Endothelial cell (in vitro differentiated cells): ENCODE measurements at places on chromosomes 12 and 14. TPM values are rescaled to one million over a fixed set of nuclear protein-coding genes. Genes with fewer than 3 reads are reported as not detected.

DNA sequence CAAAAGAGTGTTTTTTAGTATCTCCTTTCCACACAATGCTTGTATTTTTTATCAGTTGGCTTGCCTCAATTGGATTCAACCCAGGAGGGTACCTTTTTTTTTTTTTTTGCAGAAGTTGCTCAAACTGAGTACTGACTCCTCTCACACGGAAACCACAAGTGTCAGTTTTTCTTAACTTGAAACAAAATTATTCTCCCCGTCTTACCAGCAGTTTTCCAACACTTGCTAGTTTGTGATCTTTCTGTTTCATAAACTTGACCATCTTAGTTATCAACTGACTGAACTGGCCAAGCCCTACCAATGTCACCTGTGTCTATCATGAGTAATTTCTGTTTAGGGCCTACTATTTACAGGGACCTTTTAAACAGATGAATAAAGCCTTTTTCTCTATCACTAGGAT lies 34.1 kb upstream of the ITPR2 start:
- H3K4me3 ChIP-seq: no peak overlapping the region
- DNase-seq: no peak
- H3K36me3 ChIP-seq: no peaks in the 10 kb centered on the region
- peaks cover 17% of the 10 kb centered on the region for H3K4me1 ChIP-seq
- no peak overlapping the region for H3K27ac ChIP-seq
- H3K27me3 ChIP-seq: peaks cover 2% of the 10 kb centered on the region

The PPP4R4 gene
- total RNA-seq: 0.18 TPM

DNA sequence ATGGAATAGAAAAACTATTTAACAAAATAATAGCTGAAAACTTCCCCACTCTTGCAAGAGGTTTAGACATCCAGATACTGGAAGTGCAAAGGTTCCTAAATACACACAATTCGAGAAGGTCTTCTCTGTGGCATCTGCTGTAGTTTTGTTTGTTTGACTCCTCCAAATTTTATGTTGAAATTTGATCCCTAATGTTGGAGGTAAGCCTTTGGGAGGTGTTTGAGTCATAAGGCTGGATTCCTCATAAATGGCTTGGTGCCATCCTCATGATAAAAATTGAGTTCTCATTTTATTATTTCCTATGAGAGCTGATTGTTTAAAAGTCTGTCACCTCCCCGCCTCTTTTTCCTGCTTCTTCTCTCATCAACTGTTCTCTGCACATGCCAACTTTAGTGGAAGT lies 182.7 kb downstream of the MYRFL start:
- no peak for DNase-seq
- H3K36me3 ChIP-seq: peaks cover 13% of the 10 kb centered on the region
- peaks cover 5% of the 10 kb centered on the region for H3K4me1 ChIP-seq
- peaks cover 4% of the 10 kb centered on the region for H3K27me3 ChIP-seq

- peaks cover 40% of the 10 kb centered on the region for H3K36me3 ChIP-seq
- peak overlapping the region; percentile 29 for H3K4me3 ChIP-seq
- DNase-seq: no peak
- H3K4me1 ChIP-seq: peaks cover 7% of the 10 kb centered on the region
Observed at GRCh38 chr12:2924019-2924418, 33.3 kb downstream of the TULP3 start.

- no peak overlapping the region for H3K27ac ChIP-seq
- H3K4me3 ChIP-seq: no peak overlapping the region
- DNase-seq: no peak
- peaks cover 6% of the 10 kb centered on the region for H3K4me1 ChIP-seq
Observed at GRCh38 chr12:12689647-12690300, 6.2 kb downstream of the GPR19 start.

- peaks cover 2% of the 10 kb centered on the region for H3K4me1 ChIP-seq
- no peak for DNase-seq
- no peaks in the 10 kb centered on the region for H3K36me3 ChIP-seq
Observed at GRCh38 chr12:2110127-2110526, 57.3 kb downstream of the CACNA1C start.

GRCh38 chr14:94343238-94344005 lies 20.3 kb upstream of the SERPINA6 start:
- H3K27ac ChIP-seq: no peak overlapping the region
- DNase-seq: no peak
- no peaks in the 10 kb centered on the region for H3K4me1 ChIP-seq
- H3K27me3 ChIP-seq: no peaks in the 10 kb centered on the region
- no peak overlapping the region for H3K4me3 ChIP-seq
- H3K36me3 ChIP-seq: no peaks in the 10 kb centered on the region

GRCh38 chr14:57812741-57813140 lies 53.2 kb downstream of the SLC35F4 start:
- H3K36me3 ChIP-seq: no peaks in the 10 kb centered on the region
- H3K4me3 ChIP-seq: no peak overlapping the region
- H3K27me3 ChIP-seq: no peaks in the 10 kb centered on the region
- DNase-seq: no peak
- no peaks in the 10 kb centered on the region for H3K4me1 ChIP-seq

DNA sequence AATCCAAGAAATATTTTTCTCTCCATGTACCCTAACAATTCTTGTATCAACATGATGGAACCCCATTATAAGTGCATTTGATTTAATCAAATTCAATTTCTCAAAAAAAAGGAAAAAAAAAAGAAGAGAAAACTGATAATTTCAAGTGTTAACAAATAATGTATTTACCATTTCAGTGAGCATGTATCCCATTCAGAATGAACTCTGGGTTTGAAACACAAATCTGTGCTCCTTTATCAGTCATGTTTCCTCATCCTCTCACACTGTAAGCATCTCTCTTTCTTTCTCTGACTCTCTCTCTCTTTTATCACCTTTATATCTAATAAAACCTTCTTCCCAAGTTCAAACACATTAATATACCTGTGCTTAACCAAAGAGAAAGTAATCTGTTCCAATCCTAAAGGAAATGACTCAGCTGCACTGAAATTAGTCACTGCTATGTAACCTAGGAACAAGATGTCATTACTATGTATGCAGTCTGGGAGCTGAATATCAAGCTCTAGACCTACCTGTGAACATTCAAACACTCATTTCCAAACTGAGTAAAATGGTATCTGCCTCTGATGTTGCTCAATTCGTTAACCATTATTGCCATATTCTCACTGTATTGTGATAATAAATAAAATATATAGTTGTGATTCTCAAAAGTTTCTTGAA lies 135.0 kb upstream of the LRIG3 start:
- no peaks in the 10 kb centered on the region for H3K36me3 ChIP-seq
- peaks cover 11% of the 10 kb centered on the region for H3K4me1 ChIP-seq
- no peak for DNase-seq
- H3K27ac ChIP-seq: no peak overlapping the region
- peaks cover under 1% of the 10 kb centered on the region for H3K27me3 ChIP-seq

DNA sequence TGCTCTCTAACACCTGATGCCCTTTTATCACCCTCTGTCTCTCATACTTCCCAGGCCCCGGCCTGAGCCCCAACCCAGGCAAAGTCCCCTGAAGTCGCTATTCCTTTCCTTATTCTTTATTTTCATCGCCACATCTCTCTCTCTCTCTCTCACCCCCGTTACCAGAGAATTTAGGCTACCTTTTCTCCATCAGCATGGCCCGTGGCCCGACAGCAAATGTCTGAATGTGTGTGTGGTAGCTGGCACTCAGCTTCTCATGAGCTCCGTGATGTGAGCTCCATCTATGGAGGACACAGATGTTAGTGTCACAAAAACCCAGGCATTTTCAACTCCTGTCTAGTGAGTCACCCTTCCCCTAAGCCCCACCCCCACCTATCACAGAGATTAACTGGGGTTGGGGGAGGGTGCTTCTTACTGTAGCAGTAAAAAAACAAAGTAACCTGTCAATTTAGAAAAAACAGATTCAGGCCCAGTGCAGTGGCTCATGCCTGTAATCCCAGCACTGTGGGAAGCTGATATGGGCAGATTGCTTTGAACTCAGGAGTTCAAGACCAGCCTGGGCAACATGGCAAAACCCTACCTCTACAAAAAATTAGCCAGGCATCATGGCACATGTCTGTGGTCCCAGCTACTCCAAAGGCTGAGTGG lies 53.8 kb downstream of the VCPKMT start:
- peak overlapping the region; percentile 89 for H3K27ac ChIP-seq
- H3K36me3 ChIP-seq: peaks cover 3% of the 10 kb centered on the region
- H3K4me1 ChIP-seq: peaks cover 37% of the 10 kb centered on the region
- H3K4me3 ChIP-seq: peak overlapping the region; percentile 47

DNA sequence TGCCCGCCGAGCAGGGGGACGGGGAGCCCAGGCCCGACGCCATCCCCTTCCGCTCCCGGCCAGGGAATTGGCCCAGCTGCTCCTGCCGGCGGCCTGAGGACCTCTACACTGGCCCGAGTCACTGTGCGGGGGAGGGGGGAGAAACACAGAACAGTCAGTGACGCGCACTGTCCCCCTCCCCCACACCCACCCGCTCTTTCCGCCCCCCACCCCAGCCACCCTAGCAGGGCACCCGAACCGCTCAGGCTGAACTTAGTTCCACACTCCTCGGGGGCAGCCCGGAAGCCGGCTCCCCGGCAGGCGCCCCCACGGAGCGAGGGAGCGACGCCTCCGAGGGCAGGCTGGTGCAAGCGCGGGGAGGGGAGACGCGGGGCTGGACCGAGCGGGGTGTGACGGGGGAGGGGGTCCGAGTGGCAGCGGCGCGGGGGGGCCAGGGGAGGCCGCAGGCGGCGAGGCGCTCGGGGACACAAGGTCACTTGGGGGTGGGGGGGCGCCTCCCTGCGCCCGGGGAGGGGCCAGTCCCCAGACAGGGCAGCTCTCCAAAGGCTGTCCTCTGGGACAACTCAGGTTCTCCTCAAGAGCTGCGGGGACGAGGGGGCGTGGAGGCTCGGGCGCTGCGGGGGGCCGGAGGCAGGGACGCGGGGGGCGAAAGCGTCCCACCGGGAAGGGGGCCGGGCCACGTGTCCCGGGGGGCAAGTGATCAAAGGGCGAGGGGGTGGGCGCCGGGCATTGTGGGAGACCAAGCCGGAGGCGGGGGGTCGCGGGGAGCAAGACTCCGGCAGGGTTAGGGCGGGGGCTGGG lies 648 bp downstream of the CHD4 start:
- H3K36me3 ChIP-seq: peaks cover 29% of the 10 kb centered on the region
- H3K4me1 ChIP-seq: peaks cover 26% of the 10 kb centered on the region
- peak overlapping the region; percentile 95 for H3K4me3 ChIP-seq
- peaks cover 10% of the 10 kb centered on the region for H3K27me3 ChIP-seq
- H3K27ac ChIP-seq: no peak overlapping the region
- DNase-seq: peak; percentile 72

GRCh38 chr12:75938189-75938588 lies 93.4 kb downstream of the PHLDA1 start:
- H3K27me3 ChIP-seq: peaks cover 6% of the 10 kb centered on the region
- H3K4me3 ChIP-seq: no peak overlapping the region
- H3K27ac ChIP-seq: no peak overlapping the region
- H3K4me1 ChIP-seq: peaks cover 2% of the 10 kb centered on the region

DNA sequence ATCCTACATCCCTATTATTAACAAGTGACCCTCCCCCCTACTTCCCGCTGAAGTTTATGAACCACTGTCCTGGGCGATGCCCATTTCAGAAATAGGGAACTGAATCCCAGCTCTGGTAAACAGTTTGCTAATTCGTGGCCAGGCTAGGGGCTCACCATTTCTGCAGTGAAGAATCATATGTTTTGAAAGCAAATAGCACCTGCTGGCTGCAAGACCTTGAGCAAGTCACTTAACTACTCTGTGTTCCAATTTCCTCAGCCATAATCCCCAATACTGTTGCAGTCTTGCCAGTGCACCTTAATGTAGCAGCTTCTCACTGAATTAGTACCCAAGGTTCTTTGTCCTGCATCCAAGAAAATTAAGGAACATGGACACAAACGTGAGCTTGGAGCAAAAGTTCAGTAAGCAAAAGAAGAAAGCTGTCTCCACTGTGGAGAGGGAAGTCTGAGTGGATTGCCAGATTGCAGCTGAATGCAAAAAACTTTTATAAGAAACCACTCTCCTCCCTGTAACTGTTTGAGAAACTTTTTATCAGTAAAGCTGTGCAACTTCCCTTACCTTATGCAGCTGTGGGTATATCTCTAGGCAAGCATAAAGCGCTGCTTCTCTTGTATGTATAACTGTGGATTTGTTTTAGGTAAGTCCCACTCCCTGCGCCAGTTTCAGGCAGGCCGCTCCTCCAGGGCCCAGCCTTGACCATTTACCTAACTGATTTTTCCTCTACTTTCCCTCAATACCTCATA lies 824 bp downstream of the OAS1 start:
- no peak overlapping the region for H3K4me3 ChIP-seq
- H3K36me3 ChIP-seq: no peaks in the 10 kb centered on the region
- peaks cover 7% of the 10 kb centered on the region for H3K4me1 ChIP-seq
- H3K27ac ChIP-seq: no peak overlapping the region
